Nephron progenitor cell (in vitro differentiated cells): ENCODE measurements at places on chromosomes 3 and 15.
A peak's percentile ranks its signal among the peaks of the same experiment; 100 is the strongest.

DNA sequence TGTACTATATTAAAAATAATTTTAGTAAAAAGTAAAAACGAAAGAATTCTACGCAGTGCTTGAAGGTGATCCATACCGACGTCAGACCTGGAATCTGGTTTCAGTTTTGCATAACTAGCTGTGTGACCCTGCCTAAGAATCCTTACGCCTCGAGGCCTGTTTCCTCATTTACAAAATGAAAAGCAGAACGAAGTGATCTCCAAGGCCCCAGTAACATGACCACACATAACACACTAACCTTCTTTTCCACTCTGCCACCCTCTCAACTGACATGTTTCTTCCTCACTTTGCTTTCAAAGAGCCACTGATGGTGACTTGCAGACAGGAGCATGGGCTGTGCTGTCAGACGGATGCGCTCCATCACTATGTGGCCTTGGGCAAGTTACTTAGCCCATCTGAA is 4.8 kb downstream of the MESD start:
- no peak for DNase-seq

DNA sequence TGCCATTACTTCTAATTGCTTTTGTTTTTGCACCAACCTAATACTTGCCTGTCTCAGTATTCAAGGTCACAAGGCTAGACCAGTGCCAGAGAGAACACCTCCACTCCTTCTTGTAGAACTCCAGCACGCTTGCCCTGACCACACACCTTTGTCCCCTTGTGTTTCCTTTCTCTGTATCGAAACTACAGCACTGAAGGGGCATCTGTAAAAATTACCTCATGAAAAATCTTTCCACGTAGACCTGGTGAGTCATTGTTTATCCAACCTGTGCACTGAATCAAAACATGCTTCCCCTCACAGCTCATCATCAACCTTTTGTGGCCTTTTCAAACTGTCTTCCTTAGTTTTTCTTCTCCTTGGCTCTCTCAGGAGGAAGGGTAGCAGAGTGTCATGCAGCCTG is 259.5 kb downstream of the THRB start:
- no peak for DNase-seq

DNA sequence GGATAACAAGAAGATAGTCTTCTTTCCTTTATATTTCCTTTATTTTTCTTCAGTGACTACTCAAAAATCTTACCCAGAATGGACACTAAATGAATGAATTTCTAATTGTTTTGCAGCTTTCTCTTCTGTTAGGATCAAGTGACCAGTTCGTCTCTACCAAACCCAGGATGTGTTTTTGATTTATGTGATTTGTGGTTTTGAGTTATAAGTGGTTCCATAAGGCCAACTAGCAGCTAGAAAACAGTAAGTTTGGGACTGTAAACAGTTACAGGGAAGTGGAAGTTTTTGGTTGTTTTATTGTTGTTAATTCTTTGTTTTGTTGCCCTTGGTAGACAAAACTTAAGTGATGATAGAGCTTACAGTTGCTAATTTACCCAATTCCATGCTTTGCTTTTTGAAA is 456.5 kb downstream of the IL5RA start:
- no peak for DNase-seq

DNA sequence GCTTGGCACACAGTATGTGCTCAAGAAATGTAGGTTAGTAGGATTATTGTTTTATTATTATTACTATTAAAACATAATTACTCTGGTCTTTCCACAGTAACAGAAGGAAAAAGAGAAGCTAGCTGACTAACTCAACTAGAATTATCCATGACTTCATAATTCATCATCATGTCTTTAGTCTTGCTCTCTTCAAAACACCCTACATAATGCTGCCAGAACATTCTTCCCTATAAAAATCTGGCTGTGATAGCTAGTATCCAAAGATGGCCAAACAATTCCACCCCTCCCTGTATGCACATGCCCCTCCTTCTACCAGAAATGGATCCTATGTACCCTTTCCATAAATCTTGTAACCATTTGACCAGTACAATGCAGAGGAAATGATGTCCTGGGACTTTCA is 48.8 kb upstream of the SRGAP3 start:
- DNase-seq, result no peak

- no peak for DNase-seq
These were observed 7.5 kb upstream of the TARS3 start for GRCh38 chr15:101731746-101732145.

DNA sequence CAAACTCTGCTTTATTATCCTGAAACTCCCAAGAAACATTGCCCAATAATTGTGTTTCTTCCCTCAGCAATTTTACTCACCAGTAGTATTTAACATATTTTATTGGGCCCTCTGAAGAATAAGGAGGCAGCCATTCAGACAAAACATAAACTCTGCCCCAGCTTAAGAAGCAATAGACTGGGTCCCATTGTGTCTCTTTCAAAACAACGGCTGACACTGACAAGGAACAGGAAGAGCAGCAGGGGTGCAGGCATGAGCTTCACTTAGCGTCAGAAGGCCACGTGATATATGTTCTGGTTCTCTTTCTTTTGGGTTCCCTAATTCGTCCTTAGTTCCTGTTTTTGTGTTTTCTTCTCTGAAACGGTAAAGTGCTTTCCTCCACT is 242.3 kb downstream of the FHIT start:
- no peak for DNase-seq

DNA sequence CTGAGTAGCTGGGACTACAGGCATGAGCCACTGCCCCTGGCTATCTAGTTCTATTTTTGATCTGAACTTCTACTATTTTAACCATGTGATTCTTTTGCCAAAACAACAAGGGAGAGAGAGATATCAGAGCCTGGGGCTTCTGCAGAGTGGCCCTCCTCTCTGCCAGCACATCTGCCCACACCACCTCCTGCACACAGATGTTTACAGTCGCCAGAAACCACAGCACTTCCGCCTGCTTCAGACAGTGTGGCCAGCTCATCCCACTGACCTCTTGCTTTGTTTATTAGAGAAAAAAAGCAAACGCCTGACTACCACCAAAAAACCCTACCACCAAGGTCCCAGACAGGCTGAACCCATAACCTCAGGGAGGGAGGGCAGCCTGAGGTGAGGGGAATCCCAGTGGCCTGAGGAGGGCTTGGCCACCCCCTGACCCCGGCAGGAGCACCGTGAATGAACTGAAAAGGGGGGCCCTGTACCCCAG is 85.9 kb upstream of the ABHD2 start:
- DNase-seq, result no peak

- DNase-seq, result no peak
These were observed 82.8 kb downstream of the PPARG start for GRCh38 chr3:12371525-12372140.

GRCh38 chr15:73674587-73674986 is 9.6 kb upstream of the CD276 start:
- no peak for DNase-seq

GRCh38 chr15:90063770-90064247 is 38.5 kb downstream of the IDH2 start:
- DNase-seq, result no peak

GRCh38 chr3:55623786-55624185 is 136.7 kb upstream of the WNT5A start:
- DNase-seq, result no peak

DNA sequence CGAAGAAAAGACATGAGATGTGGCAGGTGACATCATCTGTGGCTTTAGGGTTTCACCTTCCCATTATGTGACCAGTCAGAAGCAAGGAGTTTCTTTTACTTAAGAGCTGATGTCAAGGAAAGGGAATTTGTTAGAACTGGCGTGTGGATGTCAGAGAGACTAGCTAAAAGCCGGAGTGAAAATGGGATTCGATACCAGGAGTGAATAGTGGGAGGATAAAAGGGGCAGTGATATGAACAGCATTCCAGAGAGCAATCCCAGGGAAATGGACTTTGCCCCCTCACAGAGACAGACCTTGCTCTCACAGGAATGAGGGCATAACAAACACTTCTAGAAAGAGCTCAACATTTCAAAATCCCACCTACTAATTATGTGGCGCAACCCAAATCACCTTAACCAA is 5.9 kb upstream of the FMN1 start:
- no peak for DNase-seq

- peak; percentile 80 for DNase-seq
These were observed at the start of gene C15orf39 for GRCh38 chr15:75201616-75202250. Gene C15orf39 (plus strand): TSS chr15:75201882. CDS start chr15:75206049, 4,167 bp downstream.

- DNase-seq, result no peak
These were observed 125.0 kb downstream of the MOBP start for GRCh38 chr3:39592311-39593050.
